ENCODE measurements at places on chromosomes 16 and 17.

DNA sequence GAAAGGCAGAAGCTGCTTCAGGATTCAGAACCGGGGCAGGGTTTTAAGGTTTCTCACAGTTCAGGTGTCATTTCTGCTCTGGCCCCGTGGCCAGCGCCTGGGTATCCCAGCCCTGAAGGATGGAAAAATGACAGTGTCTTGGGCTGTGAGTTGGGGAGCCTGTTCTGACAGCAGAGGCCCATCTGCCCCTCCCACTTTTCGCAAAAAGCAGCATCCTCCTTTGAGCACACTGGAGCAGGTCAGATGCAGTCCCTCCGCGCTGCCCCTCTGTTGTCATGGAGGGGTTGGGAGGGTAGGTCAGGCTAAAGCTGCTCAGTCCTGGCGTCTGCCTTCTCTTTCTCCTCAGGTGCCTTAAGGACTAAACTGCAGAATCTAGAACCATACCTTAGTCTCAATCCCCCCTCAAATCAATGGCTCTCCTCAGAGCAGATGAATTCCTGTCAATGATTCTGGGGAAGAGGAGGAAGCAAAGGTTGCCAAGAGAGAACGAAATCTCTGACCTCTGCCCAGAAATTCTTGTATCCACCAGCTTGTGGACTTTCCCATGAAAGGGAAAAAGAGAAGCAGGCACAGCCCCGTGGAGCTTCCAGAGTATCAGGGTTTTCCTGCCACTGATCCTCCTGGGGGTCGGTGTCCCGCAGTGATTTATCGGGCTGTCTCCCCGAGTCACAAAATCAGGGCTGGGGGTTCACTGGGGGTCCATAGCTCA lies 7.3 kb downstream of the NEUROD2 start:
- DNase-seq: no peak

DNA sequence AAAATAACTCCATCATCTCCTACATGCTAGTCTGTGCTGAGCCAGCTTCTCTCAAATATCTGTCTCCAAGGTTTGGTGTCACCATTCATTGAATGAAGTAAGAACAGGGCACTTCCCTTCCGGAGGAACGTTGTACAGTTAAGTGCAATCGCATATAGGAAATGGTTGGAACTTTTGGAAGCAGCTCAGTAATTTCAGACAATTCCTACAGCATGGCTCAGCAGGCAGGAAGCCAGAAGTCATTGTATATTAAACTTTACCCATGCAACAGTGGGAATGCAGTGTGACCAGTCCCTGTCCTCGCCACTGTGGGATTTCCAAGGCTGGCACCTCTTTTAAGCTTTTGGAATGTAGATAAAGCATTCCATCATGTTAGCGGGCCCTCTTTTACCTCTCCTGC lies 51.1 kb upstream of the MYH2 start:
- no peak for DNase-seq

DNA sequence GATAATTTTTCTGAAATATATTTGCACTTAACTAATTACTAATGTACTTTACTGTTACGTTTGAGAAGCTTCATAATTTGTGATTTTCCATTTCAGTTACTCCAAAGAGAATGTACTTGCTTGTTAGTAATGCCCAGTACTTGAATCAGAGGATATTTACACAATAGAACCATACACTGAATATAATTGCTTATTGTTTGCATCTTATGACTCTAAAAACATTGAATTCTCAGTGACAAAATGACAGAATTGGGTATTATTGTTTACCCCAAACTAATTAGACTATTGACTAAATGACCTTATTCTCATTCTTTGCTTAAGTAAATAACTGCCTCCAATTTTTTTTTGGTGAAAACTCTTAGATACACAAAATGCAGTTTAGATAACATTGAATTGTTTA lies 8.9 kb downstream of the CCP110 start:
- DNase-seq: no peak

DNA sequence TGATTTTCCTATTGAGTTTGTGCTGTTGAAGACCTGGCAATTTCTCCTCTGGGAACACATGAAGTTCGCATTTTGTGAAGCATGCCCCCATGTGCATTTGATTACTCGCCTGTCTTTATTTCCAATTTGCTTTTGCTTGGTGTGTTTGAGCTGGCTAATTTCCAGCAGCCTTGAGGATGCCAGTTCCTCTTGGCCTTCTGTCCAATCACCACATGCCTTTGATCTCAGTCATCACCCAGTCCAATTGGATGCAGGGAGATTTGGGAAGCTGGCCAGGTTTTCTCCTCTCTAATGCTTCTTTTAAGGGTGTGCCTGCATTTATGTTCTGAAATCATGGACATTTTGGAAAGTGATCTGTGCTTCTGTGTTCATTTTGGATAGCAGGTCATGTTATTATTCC lies 3.8 kb upstream of the TMEM100 start:
- peak; percentile 39 for DNase-seq

GRCh38 chr17:75843577-75844529 lies at the start of gene UNC13D:
UNC13D (minus strand) TSS chr17:75844404; CDS start chr17:75844337, 67 bp downstream.
- no peak for DNase-seq

- no peak for DNase-seq
These were observed at the start of gene NHERF2 for GRCh38 chr16:2026461-2027023. NHERF2 (plus strand) TSS chr16:2026902; CDS start chr16:2027006, 104 bp downstream.

GRCh38 chr17:50779747-50780353 lies 12.5 kb upstream of the ANKRD40CL start:
- DNase-seq: no peak

DNA sequence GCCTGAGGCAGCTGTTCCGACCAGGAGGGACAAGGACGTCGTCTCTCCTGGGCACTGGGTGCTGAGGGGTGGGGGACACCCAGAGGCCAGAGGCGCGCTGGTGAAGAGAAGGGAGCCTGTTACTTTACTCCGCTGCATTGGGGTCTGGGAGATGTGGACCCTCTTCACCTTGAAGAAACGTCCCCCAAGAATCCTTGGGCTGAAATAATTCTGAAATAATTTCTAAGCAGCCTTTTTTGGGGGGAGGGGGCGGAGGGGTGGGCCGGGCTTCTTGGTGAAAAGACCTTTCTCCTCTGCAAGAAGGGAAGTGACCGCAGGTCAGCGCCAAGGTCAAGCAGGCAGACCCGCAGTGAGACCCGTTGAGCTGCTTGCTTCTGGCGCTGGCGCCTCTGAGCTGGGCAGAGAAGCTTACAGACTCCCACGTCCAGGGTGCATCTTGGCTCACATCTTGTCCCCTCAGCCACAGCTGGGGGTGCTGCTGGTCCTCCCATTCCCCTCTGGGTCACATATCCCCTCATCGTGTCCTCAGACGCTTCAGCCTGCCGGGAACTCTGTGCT lies 1.1 kb downstream of the SYT17 start:
- DNase-seq: no peak

DNA sequence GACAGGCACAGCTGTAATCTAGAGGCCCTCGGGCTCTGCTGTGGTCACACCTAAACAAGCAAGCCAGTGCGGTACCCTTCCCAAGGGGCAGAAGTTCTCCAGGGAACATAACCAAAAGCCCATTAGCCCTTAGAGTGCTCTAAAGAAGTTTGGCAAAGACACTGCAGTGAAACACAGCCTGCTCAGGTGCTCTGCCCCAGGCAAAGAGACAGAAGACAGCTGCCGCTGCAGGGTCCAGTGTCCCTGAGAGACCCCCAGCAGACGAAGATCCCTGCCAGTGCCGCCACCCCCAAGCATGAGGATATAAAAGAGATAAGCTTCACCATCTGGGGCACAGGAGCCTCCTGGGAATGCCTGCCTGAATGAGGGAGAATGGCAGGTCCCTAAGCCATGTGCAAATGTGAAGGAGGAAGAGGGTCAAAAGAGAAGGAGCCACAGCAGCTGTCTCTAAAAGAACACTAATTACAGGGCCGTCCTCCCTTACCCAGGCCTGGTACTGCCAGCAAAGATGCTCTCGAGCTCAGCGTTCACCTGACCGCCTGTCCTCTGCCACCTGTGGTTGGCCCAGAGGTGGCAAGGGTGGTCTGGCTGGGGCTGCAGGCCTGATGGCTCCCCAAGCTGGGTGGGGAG lies 29.7 kb downstream of the CUEDC1 start:
- DNase-seq: peak; percentile 60

GRCh38 chr17:60827943-60828342 lies 150.3 kb downstream of the BCAS3 start:
- no peak for DNase-seq

DNA sequence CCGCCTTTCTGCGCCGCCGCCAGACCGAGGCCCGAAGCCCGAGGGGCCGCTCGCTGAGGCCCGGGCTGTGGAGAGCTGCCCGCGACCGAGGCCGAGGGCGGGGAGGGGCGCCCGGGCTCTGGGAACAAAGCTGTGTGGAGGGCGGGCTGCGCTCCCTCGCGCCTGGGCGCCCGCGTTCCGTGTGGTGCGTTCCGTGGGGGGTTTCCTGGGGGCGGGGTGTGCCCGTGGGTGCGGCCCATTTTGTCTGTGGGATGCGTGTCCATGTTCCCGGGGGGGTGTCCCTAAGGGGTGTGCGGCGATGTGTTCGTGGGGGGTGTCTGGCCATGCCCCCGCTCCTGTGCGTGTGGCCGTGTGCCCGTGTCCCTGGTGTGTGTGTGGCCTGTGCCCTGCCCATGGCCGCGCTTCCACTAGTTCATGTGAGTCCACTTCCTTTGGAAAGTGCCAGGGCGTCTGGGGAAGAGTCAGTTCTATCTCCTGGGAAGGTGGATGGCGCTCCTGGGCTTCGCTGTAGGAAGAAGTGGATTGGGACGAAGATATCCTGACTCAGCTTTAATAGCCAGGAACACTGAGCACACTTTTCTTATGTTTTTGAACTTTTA lies 520 bp downstream of the JPT2 start:
- no peak for DNase-seq
